ENCODE measurements at places on chromosomes 4 and X. TPM values are rescaled to one million over a fixed set of nuclear protein-coding genes. Genes with fewer than 3 reads are reported as not detected.

DNA sequence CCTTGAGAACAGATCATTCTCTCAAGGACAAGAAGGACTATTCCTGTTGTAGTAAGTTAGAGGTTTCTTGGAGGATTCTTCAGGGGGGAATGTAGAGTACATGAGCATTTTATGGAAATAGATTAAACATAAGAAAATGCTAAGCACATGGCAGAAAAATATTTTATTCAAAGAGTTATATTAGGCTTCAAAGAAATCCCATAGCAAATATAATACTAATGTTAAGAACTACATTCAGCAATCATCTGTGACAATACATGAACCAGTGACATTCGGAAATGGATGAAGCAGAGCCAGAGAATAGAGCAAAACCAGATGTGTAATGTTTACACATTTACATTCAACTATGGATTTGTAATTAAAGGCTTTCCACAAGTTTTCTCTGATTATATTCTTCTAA is 288.6 kb downstream of the NAF1 start:
- DNase-seq, result no peak

- DNase-seq, result no peak
Observed at GRCh38 chrX:40871385-40872082, 136.2 kb upstream of the MED14 start.

The F8A2 gene
- not detected for total RNA-seq

The F8A3 gene
- total RNA-seq, result not detected

DNA sequence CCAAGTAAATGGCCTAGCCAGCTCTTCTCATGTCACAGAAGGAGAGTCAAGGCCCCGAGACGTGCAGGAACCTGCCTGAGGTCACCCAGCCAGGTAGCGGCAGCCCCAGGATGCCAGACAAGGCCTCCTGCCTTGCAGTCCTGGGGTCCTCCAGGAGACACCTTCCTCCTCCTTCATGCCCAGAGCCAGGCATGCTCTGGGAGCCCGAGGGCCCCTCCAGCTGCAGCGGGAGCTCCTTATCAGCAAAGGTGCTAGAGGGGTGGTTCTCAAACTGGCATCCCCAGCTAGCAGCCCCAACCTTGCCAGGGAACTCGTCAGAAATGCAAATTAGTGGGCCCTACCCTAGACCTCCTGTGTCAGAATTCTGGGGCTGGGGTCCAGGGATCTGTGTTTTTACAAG is 56.2 kb upstream of the AFAP1 start:
- no peak for DNase-seq
